Spinal cord (tissue), 10 donors: ENCODE measurements at places on chromosomes 4 and X.

DNA sequence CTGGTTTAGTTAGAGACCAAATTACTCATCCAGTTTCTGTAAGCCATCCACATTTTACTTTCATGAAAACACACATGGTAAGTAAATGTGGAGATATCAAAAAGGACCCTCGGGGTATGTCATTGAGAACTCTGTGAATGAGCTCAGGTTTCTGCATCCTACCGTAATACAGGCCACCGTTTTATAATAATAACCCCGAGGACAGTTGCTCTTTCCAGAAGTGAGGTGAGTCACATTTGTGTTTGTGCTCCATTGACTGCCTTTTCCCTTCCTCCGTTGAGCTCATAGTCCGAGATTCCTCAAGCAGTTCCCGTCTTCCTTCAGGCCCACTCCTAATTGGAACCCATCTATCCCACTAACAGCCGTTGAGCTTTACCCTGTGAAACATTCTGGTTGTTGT, 95.3 kb downstream of the GRID2 start:
- no peak for DNase-seq

DNA sequence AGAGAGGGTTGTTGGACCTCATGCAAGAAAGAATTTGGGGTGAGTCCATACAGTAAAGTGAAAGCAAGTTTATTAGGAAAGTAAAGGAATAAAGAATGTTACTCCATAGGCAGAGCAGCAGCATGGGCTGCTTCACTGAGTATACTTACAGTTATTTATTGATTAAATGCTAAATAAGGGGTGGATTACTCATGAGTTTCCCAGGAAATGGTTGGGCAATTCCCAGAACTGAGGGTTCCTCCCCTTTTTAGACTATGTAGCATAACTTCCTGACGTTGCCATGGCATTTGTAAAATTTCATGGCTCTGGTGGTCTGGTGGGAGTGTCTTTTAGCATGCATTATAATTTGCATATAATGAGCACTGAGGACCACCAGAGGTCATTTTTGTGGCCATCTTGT, 16.7 kb downstream of the PPP4R3C start:
- no peak for DNase-seq

DNA sequence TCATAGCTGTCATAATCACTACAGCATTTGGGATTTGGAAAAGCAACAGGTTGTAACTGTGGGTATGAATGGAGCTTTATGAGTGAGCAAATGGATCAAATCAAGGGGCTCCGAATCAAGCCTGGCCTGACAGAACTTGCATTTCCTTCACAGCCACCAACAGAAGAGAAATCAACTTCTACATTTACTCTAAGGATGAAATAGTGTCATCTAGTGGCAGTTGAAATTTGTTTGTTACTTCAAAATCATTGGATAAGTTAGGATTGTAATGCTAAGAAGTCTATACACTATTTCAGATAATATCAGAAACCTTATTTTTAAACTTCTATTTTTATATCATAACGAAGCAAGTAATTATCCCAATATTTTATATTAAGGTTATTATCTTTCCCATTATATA, 10.7 kb upstream of the WDR17 start:
- no peak for DNase-seq

DNA sequence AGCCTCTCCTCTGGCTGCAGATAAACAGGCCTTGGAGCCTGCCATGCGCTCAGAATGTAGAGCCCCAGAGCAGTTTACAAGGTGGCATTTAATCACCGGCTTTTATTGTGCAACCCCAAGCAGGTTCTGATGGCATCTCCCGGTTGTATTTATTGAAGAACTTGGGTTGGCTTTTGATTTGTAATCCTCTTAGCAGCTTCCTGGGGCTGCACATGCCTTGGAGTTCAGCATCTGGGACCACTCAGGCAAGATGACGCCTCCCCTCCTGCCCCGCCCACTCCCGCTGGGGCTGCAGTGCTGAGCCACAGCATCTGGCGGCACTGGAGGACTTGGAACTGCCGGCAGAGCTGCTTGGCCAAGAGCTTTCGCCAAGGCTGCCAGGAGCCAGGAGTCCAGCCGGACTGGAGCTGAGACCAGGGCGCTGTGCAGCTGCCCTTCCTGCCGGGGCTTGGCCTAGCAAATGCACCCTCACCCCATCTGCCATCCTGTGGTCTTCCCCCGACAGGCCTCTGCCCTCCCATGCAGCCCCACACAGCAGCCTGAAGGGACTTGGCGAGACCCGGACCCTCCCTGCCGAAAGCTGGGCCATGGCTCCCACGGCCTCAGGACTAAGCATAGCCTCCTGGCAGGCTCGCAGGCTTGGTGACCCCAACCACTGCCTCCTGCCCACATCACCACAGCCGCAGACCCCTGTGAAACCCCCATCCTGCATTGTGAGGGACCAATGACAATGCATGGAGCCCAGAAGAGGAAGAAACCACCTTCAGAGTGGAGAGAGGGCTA, 5.4 kb downstream of the HTRA3 start:
- DNase-seq: peak; percentile 47

DNA sequence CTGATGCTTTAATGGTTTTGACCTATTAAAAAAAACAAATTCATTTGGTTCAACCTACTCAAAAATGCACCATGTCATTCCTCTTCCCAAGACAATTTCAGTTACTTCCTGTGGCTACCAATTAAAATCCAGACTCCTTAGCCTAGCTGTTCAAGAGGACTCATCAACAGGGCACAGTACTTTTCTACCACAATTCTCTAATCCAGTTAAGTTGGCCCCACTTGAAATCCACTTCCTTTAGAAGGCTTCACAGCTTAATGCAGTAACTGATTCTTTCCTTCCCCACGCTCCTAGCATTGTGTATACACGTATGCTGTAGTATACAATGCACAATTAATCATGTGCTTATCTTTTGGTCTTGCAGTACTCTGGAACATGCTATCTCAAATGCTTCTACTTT, 129.8 kb downstream of the UGT8 start:
- DNase-seq: no peak

DNA sequence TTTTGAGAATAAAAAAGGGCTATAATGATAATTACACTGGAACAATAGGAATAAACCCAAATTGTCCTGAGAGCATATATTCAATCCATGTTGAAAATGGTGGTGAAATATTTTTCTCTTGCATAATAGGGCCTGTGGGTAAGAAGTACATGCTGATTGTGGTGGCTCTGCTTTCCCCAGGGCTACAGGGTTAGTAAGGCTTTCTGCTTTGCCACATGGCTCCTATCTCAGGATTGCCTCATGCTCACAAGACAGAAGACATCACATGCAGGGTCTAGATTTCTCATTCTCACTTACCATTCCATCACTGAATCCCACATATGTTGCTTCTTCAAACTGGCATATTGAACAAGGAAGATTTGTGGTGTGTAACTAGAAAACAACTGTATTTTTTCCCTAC, 12.4 kb upstream of the VEGFC start:
- DNase-seq: no peak

DNA sequence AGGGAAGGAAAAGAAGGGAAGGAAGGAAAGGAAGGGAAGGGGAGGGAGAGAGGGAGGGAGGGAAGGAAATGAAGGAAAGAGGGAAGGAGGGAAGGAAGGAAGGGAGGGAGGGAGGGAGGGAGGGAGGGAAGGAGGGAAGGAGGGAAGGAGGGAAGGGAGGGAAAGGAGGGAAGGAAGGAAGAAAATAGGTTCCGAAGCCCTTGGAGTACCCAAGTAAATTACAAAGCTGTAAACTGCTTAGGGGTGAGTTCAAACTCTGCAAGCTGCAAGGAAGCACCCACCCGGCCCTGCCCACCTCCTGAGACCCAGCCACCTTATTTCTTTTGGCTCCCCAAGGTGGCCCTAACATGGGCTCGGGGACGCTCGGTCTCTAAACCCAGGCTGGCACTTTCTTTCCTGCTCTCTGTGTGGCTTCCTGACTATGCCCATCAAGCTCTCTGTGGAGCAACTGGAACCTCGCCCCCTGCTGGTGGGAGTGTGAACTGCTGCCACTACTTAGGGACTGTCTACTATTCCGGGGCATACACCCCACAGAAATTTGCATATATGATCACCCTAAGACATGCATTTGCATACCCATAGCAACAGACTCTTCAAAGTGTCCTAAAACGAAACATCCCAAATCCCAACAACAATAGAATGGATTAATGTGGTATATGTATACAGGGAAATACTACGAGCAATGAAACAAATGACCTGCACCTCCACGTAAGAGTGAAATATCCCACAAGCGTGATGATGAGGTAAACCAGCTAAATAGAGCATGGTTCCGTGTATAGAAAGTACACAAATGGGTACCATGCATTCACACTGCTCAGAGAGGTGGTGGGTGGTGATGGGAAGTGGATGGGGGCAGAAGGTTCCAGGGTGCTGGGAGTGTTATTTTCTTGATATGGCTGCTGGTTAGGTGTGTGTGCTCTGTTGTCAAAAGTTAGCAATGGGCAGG, 151.7 kb upstream of the TBL1X start:
- no peak for DNase-seq

GRCh38 chr4:165369522-165369921, 9.3 kb upstream of the CPE start:
- no peak for DNase-seq
